ENCODE measurements at places on chromosomes 2 and 18.

- no peak for DNase-seq
Observed at GRCh38 chr2:178550352-178550751, 70.1 kb downstream of the PLEKHA3 start.

DNA sequence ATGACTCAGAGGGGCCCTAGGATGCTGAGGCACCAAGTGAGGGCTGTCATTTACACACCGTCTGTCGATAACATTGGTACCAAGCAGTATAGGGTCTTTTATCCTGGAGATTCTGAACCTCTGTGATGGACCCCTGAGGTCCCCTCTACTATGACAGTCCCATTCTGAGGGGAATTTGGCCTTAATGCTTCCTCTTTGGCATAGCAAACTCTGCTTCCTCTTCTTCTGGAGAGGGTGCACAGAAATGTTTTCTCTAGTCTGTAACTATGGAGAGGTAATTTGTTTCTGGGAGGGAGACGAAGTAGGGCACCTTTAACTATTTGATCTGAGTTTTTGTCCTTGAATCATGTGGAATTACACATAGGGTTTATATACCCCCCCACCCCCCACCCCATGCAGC, 44.8 kb downstream of the INPP4A start:
- DNase-seq = no peak

DNA sequence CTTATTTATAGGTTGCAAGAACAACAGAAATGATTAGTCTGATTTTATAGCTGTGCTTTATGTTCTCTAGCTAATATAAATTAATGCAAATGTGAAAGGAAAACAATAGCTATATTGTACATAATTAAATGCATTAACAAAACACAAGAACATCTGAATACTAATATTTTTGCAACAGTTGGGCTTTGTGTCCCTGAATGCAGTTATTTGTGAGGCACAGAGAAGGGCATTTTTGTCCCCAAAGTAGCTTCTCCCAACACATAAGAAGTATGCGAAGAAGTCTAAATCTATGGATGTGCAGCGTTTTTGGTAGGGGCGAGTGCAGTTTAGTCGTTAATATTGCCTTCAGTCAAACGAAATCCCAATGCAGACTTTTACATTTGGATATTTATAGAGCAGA, 110.0 kb downstream of the MBP start:
- no peak for DNase-seq

DNA sequence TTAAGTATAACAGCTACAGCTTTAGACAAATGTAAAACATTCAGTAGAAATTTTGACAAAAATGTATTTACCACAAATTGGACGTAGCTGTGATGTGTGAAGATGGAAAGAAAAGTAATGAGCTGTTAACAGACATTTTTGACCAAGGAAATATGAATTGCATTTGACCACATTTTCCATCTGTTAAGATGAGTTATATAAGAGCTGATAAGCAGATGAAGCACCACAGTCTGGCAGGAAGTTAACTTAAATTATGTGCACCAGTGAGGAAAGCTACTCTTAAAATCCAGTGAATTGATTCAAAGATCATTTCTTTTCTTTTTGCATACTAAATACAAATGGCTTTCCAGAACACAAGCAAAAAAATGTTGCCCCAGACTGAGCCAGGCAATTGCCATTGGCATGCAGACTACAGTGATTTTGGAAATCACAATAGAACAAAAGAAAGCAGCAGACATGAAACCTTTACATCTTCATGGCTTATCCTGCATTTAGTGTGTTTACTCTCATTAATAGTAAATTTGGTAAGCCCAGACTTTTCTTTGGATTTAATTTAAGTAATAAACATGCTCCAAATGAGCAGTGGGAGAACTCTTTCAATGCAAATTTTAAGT, 493.7 kb downstream of the TMX3 start:
- no peak for DNase-seq

DNA sequence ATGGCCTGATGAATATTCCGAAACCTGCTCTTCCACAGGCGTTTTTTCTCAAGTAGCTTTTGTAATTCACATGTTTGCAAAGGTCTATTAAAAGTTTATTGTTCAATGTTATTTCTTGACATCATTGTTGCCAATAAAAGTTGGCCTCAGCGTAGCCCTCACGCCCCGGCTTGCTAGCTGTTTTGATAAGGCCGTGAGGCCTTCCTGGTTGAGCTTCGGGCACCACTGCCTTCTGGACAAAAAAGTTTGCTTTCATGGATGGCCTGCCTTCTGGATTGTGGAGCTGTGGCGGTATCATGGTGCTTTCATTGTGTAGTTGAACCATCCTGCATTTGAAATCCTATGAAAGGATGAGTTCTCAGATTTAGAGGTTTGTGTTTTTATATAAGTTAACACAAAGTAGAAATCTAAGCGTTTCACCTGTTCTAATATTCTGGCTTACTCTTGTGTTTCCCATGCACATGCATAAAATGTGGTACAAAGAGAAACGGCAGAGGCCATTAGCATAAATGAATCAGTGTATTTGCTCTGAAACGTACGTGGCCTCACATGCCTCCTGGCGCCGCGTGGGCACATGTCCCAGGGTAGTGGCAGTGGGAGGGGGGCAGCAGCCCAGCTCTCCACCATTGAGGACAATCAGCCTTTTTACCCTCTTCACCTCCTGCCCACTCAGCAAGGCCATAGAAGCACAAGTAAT, 134.5 kb downstream of the NCK2 start:
- no peak for DNase-seq

DNA sequence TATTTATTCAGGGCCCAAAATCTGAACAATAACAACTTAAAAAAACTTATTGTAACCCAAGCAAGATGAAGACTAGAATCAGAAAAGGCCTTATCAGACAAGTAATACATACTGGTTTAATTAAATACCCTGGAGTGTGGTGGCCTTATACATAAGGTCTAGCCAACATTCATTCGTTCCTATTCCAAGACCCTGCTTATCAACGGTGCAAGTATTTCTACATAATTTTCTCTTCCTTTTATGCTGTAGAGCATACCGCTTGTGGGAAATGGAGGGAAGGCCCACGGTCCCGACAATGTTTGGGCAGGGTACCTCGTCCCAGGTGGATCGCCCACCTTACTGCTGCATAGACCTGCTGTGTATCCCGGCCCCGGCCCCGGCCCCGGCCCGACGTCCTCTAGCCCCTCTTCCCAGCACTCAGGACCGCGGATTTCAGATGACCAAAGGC, 708 bp downstream of the ZNF24 start:
- peak; percentile 27 for DNase-seq

GRCh38 chr2:68411397-68412126, 46.5 kb downstream of the PLEK start:
- peak; percentile 57 for DNase-seq

- DNase-seq = peak; percentile 27
Observed at GRCh38 chr2:128026448-128027277, 1.2 kb downstream of the SAP130 start.

GRCh38 chr2:241777686-241778627, 1.3 kb downstream of the GAL3ST2 start:
- DNase-seq = no peak

- DNase-seq = no peak
Observed at GRCh38 chr2:31813016-31813415, 197.8 kb downstream of the MEMO1 start.

DNA sequence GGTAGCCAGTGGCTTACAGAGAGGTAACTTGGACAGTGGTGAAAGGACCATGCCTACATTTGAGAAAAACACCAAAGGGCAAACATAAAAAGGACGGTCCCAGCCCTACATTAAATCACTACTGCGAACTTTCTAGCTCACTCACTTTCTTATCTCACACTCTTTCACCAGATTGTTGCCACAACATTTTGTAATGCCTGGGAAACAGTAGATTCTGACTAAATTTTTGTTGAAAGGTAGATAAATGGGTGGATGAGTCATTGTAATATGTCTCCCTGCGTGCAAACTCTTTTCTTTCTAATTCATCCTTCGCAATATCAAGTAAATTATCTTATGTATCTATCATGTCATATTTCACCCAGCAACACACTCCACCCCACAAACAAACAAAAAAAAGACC, 192.2 kb downstream of the IRS1 start:
- DNase-seq = no peak

DNA sequence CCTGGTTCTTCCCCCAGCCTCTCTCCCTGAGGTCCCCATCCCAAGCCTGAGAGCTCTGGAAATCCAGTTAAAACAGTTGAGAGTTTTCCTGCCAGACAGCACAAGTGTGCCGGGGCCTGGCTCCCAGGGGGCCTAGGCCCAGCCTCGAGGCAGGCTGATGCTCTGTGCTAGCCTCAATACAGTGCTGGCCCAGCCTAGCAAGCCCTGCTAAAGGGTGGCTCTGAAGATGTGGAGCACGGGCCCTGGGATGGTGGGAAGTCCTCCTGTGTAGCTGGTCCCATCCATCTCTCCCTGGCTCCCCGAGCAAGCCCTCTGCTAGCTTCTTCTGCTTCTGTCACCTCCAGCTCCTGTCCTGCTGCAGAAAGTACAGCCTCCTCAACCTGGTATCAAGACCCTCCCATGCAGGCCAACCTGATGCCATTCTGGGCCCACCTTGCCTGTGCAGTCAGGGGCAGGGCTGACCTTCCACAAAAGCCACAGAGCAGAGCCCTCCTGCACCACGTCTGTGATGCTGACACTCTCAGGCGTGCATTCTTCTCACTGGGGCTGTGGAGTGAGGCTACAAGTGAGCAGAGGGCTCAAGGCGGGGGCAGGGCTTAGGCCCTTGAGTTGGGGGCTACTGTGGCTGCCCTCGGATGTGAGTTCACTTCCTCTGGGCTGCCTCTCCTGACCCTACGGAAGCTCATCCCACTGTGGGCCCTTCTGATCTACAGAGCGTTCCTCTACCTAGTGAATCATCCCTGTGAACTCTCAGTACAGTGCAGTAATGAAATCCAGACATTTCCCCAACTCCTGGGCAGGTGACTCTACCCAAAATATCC, 60.1 kb upstream of the LAPTM4A start:
- DNase-seq = no peak

DNA sequence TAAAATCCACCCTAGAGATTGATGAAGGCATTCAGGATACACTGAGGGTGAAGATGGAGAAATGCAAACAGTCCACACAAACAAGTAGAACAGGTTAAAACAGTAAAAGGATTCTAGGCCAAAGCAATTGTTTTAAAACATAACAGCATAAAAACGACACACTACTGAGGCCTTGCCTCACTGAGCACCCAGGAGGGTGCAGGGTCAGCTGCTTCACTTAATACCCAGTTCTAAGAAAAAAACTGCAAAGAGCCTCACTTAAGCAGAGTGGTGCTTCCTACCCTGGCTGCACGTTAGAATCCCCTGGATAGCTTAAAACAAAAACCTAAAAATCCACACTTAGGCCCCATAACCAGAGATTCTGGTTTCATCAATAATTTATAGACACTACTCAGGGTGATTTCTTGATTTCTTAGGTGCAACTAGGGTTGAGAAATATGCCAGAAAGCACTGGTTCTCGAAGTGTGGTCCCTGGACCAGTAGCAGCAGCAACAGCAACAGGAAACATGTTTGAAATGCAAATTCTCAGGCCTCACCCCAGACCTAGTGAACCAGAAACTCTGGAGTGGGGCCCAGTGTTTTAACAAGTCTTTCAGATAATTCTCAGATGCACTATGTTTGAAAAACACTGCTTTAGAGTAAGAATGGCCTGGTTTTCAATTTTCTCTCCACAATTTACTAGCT, 279.1 kb downstream of the ZEB2 start:
- DNase-seq = no peak

- DNase-seq = no peak
Observed at GRCh38 chr2:47008381-47009252, 93.0 kb upstream of the MCFD2 start.

- DNase-seq = peak; percentile 85
Observed at GRCh38 chr2:232292395-232293154, 86.0 kb upstream of the ALPP start.

DNA sequence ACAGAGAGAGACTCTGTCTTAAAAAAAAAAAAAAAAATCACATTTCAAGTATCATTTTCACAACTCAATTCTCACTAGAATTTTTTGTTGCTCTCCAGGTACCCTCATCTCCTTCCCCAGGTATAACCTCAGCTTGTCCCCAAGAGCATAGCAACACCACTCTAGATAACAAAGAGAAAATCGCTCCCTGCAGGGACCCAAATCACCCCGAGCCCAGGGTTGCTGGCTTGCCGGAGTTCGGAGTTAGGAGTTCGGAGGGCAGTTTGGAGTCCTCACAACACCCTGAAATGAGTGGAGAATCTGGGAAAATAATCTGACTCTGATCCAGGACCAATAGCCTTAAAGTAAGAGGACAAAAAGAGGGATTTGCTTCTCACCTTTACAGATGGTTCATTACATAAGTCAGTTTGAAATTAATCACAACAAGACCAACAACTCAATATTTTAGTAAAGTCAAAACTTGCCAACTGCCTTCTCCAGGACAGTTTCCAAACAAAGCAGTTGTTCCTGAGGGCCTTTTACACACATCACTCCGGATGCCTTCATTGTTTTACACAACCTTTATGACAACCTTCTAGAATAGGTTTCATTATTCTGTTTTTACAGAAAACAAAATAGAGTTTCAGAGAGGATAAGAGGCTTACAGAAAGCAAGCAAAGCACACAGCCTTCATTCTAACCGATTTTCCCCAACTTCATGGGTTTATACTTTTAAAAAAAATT, 59.1 kb downstream of the C2orf76 start:
- no peak for DNase-seq

GRCh38 chr2:64059270-64059669, 40.0 kb upstream of the VPS54 start:
- no peak for DNase-seq

GRCh38 chr18:34590503-34590902, 119.6 kb upstream of the DTNA start:
- DNase-seq = no peak

GRCh38 chr2:168993538-168993937, 37.6 kb downstream of the ABCB11 start:
- no peak for DNase-seq

- DNase-seq = no peak
Observed at GRCh38 chr18:32317651-32318050, 127.8 kb downstream of the MEP1B start.

DNA sequence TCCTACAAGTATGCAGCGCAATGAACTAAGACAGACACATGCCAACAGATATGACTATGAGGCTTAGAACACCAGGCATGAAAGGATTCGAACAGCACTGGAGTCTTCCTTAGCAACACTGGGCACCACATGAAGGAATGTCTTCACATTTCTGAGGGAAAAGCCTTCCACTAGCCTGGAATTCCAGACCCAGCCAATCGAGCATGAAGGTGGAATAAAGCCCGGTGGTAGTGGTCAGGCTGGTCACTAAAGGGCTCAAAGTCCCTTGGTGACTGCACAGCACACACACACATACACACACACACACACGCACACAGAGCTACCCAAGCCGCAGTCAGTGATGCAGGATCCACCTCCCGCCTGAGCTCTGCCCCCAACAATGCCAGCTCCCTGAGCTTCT, 19.7 kb upstream of the SFXN5 start:
- no peak for DNase-seq

- DNase-seq = no peak
Observed at GRCh38 chr2:101187131-101187530, 35.9 kb upstream of the TBC1D8 start.

GRCh38 chr2:33197198-33197938, 250.6 kb downstream of the LTBP1 start:
- DNase-seq = no peak
